Activated B cell treated with CpG ODN at 0.5 μM for 24 hours (primary cell): ENCODE measurements at places on chromosomes 11 and 22. TPM values are rescaled to one million over a fixed set of nuclear protein-coding genes. Genes with fewer than 3 reads are reported as not detected.

The FRMD8 gene
- total RNA-seq, result 68.6 and 70.6 TPM in 2 replicates

- H3K4me1 ChIP-seq, result no peaks in the 10 kb centered on the region
- H3K27ac ChIP-seq, result no peak overlapping the region
- no peaks in the 10 kb centered on the region for H3K36me3 ChIP-seq
- H3K4me3 ChIP-seq, result no peak overlapping the region
- DNase-seq, result no peak
- H3K27me3 ChIP-seq, result no peaks in the 10 kb centered on the region
These were observed 62.7 kb downstream of the MICAL2 start for GRCh38 chr11:12173111-12173510.

DNA sequence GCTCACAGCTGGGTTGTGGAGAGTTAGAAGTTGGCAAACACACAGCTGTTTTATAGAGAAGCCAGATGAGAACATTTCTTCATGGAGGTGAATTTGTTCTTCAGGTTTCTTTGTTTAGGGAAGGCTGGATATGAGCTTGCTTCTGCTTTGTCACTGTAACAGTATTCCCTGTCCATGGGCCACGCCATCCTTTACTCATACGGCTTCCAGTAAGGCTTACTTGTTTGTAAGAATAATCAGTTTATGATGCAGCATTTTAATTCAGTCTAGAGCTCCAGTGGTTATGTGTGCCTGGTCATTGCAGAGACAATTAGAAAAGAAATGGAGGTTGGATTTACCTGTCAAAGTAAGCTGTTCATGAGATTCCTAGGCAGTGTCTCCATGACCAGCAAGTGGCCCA, 131.8 kb downstream of the TRIM44 start:
- H3K4me3 ChIP-seq, result no peak overlapping the region
- peaks cover 34% of the 10 kb centered on the region for H3K36me3 ChIP-seq
- DNase-seq, result no peak
- no peaks in the 10 kb centered on the region for H3K4me1 ChIP-seq

DNA sequence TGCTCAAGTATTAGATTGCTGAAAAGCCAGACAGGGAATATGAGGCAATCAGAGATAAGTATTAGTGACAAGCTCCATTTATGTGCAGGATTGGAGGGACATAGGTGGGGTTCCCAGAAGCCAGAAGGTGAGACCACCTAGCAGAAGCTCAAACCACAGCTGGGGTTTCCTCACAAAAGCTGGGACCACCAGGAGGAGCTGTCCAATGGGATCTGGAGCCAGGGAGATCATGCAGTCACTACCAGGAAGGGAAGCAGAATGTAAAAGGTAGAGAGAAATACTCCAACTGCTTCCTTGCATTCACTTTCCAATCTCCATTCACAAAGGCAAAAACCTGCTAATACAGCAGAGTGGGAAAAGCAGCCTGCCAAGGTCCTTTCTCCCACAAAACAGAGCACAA, 5.2 kb upstream of the FSHB start:
- no peak overlapping the region for H3K4me3 ChIP-seq
- H3K36me3 ChIP-seq, result no peaks in the 10 kb centered on the region
- H3K27ac ChIP-seq, result no peak overlapping the region
- no peaks in the 10 kb centered on the region for H3K27me3 ChIP-seq
- DNase-seq, result no peak

DNA sequence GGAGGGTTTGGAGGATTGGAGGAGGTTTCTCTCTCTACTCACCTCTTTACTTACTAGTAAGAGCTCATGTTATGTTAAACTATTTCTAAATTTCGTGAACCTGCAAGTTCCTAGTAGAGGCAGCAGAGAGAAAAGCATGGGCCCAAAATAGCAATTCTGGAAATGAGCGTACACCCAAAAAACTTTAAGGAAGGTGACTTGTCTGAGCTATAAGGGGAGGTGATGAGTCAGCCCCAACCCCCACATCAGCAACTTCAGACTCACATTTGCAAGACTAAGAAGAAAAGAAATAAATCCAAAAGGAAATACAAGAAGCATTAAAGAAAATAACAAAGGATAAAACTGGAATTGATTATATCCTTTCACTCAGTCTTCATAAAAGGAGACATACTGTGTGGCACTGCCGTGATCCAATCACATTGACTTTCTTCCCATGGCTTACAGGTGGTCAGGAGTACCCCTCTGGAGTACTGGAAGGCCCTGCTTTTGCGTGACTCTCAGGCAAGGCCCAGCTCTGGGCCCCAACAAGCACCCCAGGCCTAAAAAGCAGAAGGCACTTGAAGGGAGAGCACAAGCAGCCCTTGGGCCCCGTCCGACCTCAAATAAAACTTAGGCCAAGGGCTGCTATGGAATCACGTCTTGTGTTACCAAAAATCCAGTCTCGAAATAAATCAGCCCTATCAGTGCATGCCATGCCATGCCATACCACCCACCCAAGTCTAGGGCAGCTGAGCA, 14.3 kb downstream of the PACSIN2 start:
- H3K4me1 ChIP-seq, result peaks cover 86% of the 10 kb centered on the region
- peak overlapping the region; percentile 41 for H3K27ac ChIP-seq
- H3K27me3 ChIP-seq, result no peaks in the 10 kb centered on the region
- no peak for DNase-seq

GRCh38 chr11:14435717-14436512, 63.7 kb downstream of the COPB1 start:
- H3K4me1 ChIP-seq, result peaks cover 22% of the 10 kb centered on the region
- no peak overlapping the region for H3K4me3 ChIP-seq
- DNase-seq, result no peak
- H3K27me3 ChIP-seq, result no peaks in the 10 kb centered on the region
